Kidney (tissue), 22 donors: ENCODE measurements at places on chromosomes 7 and 10. TPM values are rescaled to one million over a fixed set of nuclear protein-coding genes. Genes with fewer than 3 reads are reported as not detected.

Gene SMARCD3
- total RNA-seq, result 52.5 TPM

Gene CLDN3
- total RNA-seq, result 180 TPM

Gene ARHGEF35
- total RNA-seq, result 22.1 TPM

Gene GRM3
- total RNA-seq, result not detected

Gene ZNF487
- total RNA-seq, result 7.1 TPM

DNA sequence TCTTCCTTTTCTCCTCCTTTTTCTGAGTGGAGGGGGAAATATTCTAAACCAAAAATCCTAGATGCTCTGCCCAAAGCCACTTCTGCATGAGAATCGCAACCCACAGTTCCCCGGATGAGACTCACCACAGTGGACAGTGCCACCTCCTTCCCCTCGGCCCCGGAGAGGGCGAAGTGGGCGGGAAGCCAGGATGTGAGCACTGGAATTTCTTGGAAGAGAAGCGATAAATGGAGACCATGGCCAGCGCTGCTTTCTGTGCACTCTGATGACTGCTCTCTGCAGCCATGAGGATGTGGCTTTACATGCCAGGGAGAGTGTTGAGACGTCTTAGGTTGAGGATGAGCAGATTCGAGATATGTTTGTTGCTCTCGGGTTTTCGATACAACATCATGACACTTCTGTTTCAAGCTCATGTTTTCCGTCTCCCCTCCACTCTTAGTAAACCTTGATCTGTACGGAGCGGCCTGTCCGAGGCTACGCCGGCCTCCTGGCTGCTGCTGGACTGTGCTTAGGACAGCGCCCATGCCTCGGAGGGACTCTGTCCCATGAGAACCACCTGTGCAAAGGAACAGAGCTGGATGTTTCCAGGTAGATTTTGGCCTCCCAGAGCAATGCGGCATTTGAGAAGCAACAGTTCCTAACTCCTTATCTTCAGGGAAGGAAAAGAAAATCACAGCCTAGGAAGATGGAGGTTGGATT, 414.6 kb upstream of the FOXK1 start:
- DNase-seq, result no peak

- no peak for DNase-seq
Observed at GRCh38 chr7:27297356-27297755, 54.8 kb downstream of the EVX1 start.

DNA sequence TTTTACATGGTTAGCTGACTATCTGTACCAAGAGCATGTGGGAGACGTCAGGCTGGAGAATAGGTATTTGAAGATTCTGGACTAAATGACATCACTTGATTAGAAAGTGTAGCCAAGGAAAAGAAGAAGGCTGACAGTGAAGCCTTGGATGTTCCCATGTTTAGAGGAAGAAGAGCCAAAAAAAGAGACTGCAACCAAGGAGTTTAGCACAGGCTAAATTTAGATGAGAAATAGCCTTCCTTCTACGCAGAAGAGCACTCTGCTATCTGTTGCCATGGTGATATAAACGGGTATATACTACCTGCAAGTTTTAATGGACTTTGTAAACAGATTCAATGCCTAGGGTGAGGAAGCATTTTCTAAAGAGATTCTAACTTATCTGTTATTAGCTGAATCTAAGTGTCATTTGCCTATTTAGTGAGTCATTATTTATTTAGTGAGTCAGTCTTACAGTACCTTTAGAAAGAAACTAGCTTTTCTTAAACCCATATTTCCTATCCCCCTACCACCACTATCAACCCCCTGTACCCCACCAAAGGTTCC, 69.8 kb downstream of the CDK6 start:
- DNase-seq, result no peak

DNA sequence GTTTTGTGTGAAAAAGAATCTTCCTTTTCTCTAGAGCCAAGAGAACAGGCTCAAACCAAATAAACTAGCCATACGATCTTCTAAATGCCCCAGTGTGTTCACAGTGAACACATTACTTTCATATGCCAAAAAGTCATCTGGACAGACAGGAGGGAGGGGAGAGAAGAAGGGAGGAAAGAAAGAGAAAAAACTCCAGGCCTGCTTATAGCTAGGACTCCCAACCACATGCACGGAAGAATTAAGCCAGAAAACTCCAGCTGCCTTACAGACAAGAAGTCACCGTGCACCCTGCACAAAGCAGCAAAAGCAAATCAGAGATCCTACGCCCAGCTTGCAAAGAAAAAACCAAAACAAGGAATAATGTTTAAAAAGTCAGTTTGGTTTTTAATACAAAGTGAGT, 34.3 kb downstream of the SNX8 start:
- no peak for DNase-seq

- DNase-seq, result no peak
Observed at GRCh38 chr7:157780721-157781120, 443.9 kb downstream of the DNAJB6 start.

DNA sequence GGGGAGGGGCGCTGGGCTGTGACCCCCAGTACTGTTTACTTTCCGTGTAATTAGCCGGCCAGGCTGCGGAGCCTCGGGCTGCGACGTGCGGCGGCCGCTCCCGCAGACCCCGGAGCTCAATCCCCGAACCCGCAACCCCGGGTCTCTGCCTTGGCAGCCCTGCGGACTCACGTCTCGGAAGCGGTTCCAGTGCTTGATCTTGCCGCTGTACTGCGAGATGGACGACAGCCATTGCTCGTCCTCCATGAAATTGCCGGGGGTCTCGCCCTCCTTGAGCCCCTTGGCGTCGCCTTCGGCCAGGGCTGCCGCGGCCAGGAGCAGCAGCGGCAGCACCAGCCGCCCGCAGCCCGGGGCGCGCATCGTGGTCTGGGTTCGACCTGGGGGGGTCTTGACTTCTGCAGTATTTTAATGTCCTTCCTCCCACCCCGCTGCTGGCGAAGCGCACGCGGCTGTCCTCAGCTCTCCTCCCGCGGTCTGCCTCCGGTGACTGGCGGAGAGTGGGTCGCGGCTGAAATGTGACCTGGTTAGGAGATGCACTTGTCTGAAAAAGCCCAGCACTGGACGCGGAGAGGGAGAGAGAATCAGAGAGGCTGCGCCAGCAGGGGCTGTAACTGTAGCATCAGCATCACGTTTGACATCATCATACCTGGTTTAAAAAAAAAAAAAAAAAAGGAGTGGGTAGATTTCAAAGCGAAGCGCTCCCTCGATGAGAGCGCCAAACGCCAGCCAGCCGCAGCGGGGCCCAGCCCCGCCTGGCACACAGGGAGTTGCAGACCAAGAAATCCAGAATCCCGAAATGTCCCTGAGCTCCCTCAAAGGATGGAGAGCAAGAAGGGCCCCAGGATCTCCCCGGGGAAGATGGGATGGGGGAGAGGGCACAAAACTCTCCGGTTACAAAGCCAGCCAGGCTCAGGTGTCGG, at the start of gene SPOCK2:
Gene SPOCK2 (minus strand): TSS at position 583 of the 920 bp plus-strand sequence. CDS start 223 bp downstream, at position 360.
- DNase-seq, result peak; percentile 90

DNA sequence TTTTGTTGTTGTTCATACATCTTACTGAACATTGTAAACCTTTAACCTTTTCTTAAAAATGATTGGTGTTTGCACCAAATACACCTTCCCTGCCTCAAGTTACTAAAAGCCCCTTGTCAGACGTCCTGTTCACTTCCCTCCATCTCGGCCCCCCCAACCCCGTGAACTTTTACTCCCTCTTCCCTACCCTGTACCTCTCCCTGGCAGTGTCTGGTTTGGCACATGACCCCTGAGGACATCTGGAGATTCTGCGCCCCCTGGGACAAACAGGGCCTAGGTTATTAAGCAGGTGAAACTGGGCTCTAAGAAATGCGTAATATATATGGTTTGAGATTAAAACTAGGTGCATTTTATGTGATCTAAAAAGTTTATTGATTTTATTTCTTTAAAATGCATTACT, 1.4 kb downstream of the PPP2R2D start:
- DNase-seq, result peak; percentile 43

DNA sequence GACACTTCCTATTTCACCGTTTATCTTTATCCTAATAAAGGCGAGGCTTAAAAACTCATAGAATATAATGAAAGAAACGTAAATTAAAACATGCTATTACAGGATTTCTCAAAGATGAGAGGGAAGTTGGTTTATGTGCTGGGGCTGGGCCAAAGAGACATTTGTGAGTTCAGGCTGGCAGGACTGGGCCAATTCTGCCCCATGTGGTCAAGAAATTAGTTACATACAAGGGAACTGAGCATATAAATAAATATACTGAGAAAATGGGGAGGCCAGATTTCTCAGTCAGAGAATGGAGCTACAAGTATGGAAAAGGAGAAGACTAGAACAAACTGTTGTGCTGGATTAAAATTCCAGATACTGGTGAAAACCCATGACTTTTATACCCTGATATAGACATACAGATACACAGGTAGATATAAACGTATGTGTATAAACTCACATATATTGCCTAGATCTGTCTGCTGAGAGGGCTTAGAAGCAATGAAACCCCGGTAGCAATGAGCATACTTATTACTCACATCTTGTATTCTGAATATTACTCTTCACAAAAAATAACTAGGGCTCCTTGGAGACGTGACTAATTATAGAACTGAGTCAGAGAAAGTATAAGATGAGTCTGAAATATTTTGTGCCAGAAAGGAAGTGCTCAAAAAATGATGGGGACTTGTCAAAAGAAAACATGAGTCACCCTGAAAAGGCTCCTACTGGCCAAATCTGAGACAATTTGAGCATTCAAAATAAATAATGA, 155.7 kb upstream of the FGFR2 start:
- DNase-seq, result no peak

- DNase-seq, result no peak
Observed at GRCh38 chr10:68963151-68963550, 7.2 kb downstream of the DDX21 start.

DNA sequence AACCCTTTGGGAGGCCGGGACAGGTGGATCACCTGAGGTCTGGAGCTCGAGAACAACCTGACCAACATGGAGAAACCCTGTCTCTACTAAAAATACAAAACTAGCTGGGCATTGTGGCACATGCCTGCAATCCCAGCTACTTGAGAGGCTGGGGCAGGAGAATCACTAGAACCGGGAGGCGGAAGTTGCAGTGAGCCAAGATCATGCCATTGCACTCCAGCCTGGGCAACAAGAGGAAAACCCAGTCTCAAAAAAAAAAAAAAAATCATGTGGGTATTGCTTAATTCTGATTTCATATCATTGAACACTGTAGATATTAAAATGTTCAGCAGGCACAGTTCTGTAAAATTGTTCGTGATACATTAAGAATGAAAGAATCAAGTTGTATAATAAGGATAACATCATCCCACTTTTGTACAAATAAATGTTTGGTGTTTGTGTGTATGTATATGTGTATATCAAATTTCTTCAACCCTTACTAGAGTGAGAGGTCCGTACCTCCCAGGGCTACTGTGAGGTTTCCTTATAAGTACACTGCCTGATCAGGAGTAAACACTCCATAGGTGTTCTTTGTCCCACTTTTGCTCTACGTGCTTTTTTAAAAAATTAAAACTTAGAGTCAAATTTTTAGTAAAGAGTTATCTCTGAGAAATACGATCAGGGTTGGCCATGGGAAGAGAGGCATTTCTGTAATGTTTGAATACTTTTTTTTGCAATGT, 31.7 kb downstream of the PLEKHS1 start:
- no peak for DNase-seq

DNA sequence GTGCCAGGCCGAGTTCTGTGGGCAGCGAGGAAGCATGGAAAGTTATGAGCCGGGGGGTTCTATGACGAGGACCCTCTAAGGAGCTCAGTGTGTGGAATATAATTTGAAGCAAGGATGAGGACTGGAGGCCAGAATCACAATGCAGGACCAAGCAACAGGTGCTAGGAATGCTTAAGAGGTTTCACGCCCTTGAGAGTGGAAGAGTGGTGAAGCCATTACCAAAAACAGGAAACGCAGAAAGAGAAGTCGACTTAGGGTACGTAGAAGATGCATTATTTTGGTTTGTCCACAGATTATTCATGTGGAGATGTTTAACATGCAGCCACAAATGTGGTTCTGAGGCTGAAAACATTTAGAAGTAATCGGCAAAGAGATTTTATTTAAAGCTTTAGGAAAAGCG, 78.7 kb downstream of the PIP4K2A start:
- no peak for DNase-seq

GRCh38 chr10:105017116-105017515, 376.0 kb downstream of the SORCS3 start:
- DNase-seq, result no peak

GRCh38 chr7:51640841-51641240, 324.2 kb upstream of the COBL start:
- DNase-seq, result no peak

DNA sequence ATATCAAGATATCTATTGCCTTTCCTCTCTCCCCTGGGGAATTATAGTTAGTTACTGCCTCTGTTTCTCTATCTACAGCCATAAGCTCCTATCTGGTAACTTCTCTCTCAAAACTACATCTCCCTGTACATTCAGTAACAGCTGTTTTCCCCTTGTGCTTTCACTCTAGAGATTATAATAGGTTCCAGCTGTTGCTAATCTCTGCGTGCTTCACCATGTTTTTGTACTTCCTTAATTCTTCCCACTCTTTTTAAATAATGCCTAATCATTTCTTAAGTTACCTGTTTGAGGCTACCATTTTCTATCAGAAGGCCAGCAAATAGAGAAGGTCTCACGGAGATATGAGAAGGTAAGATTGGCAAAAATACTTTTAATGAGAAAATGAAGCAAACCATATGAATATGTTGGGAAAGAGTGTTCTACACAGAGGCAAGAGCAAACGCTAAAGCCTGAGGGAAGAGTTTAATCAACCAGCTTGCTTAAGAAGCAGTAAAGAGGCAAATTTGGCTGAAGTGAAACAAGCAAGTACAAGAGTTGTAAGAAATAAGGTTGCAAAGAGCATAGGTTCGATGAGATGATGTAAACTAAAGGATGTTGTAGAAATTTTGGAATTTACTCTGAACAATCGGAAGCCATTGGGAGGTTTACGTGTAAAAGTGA, 101.9 kb upstream of the HGF start:
- no peak for DNase-seq

DNA sequence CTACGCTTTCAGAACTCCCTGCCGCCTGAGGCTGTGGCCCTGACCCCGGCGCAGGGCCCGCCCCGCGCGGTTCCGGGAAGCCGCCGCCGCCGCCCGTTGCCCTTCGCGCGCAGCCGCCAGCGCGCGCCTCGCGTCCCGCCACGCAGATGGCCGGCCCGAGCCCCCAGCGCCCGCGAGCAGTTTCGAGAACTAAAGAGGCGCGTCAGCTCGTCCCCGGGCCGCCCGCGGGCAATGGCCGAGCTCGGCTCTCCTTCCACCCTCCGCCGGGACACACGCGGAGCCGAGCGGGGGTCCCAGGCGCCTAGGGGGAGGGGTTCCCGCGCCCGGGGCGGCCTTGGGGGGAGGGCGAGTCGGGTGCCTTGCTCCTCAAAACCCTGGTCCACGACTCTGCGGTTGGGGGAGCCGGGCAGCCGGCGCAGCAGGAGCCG, 1.8 kb downstream of the HNRNPF start:
- DNase-seq, result peak; percentile 79
